ENCODE measurements at places on chromosomes 6 and 20.

GRCh38 chr6:53828966-53829697, 34.3 kb downstream of the LRRC1 start:
- no peak for DNase-seq

DNA sequence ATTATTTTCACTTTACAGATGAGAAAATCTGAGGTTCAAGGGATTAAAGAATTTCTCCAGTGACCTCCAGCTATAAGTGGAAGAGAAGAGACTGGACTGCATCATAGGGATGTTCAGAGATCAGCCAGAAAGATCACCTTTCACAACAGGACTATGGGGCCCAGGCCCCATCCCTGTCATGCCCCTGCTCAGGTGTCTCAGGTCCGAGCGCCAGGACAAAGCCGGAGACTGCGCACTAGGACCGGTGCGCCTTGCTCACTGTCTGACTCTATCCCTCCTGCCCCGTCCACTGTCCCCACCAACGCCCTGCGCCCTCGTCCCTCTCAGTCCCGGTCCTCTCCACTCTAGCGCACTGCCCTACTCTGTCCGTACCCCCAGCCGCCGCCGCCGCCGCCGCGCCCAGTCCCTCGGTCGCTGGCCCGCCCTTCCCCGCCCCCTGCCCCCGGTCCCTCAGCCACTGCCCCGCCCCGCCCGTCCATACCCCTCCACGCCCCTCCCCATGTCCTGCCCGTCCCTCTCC, 521 bp upstream of the RAD21L1 start:
- DNase-seq: no peak

DNA sequence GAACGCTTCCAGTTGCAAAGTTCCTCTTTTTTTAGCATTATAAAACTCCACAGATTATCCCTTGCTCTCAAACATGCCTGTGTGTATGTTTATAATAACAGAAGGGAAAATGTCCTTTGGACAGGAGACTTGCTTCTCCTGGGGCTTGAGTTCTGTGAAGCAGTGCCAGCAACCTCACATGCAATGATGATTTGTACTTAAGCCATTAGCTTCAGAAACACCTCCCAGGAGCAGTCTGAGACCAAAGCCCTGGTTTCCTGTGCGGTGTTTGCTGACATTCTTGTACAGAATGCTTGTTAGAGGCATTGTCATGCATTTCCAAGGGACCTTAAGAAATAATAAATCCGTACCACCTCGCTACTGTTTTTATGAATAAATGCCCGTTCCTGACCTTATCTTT, 752.8 kb downstream of the CBLN4 start:
- peak; percentile 46 for DNase-seq

DNA sequence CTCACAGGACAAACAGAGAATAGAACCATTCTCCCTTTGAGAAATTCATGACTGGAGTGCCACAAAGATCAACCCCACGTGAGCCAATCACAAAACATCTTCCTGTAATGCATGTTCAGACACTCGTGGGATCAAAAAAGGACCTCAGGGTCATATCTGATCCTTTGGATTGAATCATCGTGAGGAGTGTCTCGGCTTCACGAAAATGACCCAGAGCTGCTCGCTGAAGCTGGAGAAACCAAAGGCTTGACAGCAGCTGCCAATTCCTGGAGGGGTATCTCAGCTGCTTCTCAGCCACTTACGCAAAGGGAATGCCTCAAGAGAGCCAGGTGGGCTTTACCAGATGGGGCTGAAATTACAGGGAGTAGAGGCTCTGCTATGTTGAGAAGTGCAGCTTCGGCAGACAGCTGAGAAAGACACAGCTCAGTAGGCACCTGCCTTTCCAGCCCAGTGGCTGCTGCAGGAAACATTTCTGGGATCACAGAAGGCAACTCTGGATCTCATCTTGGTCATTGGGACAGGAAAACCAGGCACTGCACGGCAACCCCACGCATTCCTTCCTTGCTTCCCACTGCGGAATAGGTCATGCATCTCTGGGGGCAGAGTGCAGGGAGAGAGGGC, 813.1 kb downstream of the KIF16B start:
- DNase-seq: peak; percentile 5

GRCh38 chr6:24997905-24998304, 62.1 kb upstream of the RIPOR2 start:
- DNase-seq: no peak

DNA sequence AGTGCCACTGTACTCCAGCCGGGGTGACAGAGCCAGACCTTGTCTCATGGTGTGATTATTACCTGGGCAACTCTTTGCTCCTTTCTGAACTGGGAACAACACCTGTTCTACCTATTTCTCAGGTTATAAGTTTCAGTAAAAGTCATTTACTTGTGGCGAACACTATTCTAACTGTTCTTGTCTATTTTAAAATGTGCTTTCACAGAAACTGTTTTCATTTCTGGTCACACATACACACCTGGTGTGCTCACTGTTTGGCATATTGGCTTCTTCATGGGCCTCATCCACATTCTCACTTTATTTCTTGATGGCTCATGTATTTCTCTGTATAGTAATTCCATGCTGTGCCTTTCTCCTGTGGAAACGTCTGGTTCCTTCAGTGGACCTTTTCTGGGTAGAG, 30.5 kb upstream of the XRN2 start:
- DNase-seq: no peak

GRCh38 chr20:25399037-25399430, 8.4 kb upstream of the ABHD12 start:
- peak; percentile 22 for DNase-seq

GRCh38 chr20:30281584-30282197, 975.8 kb upstream of the DEFB115 start:
- no peak for DNase-seq

GRCh38 chr6:169427856-169428255, 174.2 kb upstream of the THBS2 start:
- DNase-seq: peak; percentile 20

GRCh38 chr6:77656999-77657764, 4.3 kb downstream of the MEI4 start:
- no peak for DNase-seq

- DNase-seq: no peak
Observed at GRCh38 chr20:60649541-60649940, 602.5 kb upstream of the CDH4 start.

DNA sequence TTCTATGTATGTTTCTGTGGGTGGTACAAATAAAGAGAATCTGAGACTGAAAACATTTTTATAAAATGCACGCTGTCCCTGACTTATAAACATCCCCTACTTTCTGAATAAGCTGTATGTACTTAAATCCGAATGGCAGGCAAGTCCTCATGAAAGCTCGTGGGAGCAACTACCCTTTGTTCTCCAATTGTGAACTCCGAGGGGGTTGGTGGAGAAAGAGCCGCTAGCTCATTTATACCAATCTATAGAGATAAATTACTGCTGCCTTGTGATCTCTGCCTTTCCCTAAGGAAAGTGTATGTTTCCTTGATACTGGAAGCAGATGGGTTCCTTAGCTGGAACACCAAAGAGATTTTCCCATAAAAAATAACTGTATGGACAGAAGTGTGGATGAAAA, 84.5 kb downstream of the GJA10 start:
- no peak for DNase-seq

- DNase-seq: peak; percentile 61
Observed at GRCh38 chr6:87436435-87436834, 28.7 kb downstream of the CFAP206 start.

DNA sequence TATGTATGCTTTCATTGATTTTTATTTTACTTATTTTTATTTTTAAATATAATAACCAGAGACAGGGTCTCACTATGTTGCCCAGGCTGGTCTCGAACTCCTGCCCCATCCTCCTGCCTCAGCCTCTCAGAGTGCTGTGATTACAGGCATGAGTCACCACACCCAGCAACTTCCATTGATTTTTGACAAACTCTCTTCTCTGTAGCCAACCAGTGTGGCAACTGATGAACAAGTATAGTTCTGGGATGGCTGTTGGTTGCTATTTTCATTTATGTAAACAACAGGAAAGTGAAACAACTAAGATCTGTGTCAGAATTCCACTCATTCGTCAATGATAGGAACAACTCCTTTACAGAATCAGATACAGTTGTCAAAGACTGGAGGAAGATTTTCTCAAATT, 356.7 kb upstream of the JARID2 start:
- DNase-seq: no peak

DNA sequence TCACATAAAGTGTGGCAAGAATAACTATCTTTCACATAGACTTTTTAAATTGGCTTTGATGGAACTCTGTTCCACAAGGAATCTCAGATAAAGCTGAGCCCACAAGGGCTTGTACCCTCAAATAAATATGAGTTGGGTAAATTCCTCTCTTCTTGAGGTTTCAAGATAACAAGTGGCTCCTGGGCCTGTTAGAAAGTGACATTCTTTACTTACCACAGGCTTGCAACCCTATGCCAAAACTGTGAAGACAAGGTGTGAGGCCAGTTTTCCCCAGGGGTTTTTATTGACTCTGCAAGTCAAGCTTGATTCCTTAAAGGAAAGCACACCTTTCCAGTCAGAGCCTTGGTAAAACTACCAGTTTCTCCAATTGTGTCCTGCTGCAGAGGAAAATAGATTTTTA, 664.8 kb upstream of the GJE1 start:
- no peak for DNase-seq

DNA sequence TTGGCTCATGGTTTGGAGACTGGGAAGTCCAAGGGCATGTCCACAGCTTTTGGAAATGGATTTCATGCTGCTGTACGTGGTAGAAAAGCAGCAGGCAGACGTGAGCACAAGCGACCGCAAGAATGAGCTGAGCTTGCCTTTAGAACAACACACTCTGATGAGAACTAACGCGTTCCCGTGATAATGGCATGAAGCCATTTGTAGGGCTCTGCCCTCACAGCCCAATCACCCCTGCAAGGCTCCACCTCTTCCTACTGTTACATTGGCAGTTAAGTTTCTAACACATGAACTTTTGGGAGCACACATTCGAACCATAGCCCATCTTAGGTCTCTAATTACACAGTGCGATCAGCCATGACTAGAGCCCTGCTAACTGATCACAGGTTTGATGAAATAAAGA, 107.5 kb upstream of the TMEM170B start:
- no peak for DNase-seq

DNA sequence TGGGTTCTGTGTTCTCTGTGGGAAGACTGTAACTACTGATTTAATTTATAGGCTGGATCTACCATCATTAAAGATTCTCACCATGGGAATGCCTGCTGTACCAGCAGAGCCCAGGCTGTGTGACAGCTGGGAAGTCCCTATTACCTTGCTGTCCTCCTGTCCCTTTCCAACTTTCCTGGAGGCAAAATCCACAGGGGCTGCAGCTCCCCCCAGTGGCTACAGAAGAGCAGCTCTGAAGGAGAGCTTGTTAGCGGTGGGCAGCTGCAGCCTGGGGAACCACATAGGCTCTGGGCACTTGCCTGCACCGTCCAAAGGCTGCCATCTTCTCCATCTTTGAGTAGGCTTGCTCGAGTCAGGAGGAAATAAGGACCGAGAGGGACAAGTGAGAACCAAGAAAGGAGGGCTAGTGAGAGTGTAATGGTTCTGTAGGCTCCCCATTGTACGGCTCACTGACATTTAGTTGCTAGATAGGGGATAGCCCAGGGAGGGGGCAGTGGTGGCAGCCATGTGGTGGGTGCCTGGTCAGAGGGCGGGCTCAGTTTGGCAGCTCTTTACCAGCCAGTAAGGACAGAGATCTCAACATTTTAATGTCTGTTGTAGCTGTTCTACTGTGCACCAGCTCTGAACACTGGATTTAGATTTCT, 155.1 kb upstream of the MLIP start:
- peak; percentile 88 for DNase-seq

- DNase-seq: no peak
Observed at GRCh38 chr20:38628580-38629470, 27.2 kb downstream of the ARHGAP40 start.

GRCh38 chr6:149565527-149566409, at the start of gene GINM1:
Gene GINM1, plus strand, starts transcription at chr6:149566375. Its CDS starts 40 bp downstream, at chr6:149566415.
- peak; percentile 85 for DNase-seq

DNA sequence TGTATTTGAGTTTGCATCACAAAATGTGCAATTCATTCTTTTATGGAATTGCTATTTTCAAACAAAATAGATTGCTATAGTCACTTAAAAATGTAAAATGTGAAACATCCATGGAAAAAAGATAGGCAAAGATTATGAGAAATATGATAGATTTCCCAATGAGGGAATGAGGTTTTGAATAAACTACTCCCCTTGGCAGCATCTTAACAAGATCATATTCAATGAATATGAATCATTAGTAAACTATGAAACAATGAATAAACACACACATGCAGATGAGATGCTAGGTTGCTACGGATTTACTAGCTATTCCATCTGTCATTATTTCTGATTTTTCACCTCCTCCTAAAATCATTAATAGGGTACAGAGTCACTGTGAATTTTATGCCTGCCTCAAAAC, 401.8 kb downstream of the PHF3 start:
- no peak for DNase-seq

- no peak for DNase-seq
Observed at GRCh38 chr6:42935322-42935721, 6.0 kb downstream of the CNPY3 start.

DNA sequence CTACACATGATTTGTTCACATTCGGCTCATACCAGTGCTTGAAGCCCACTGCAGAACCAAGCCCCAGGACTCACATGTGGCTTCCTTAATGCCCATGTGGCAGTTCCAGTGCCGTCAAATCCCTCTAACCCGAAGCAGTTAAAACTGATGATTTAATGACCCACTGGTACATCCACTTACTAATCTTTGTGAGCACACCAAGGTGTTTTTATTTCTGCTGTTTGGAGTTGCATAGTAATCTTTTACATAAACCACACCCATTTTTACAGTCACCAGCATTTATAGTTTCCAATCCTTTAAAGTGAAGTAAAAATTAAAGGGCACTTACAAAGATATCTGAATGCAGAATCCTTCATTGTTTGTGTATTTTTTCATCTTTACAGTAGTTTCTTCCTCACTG, 232.0 kb downstream of the ANKRD60 start:
- DNase-seq: no peak

DNA sequence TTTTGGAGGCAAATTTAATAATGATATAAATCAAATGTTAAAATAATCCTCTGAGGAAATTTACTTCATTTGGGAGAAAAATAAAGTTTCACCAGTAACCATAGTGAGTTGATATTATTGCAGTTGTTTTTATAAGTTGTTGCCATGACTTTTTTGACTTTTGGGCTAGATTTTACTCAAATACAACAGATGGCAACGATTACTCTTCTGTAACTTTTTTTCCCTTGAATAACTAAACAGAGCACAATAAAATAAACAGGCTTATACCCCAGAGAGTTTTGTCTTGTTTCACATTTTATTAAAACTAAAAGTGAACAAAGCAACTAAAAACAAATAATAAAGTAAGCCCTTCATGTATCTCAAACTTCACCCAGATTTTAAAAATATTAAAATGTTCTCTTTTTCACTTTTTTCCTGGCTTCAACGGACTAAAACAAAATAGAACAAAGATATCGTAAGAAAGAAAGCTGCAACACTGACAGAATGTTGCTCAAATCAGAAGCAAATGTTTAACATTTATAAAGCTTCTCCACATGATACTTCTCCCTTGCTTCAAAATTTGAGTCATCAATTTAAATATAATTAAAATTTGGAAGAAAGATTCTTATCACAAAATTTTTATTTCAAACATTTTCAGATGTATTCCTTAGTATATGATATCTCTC, 42.5 kb upstream of the BMP5 start:
- DNase-seq: no peak

Measured in spinal cord (tissue), 10 donors.